Stimulated activated CD4-positive, alpha-beta T cell treated with anti-CD3 and anti-CD28 coated beads, Interleukin-15, amount 100 ng/mL, for 1 hour (primary cell): ENCODE measurements at places on chromosomes 2 and 18.

GRCh38 chr2:168999668-169000213, 31.4 kb downstream of the ABCB11 start:
- no peak for DNase-seq

DNA sequence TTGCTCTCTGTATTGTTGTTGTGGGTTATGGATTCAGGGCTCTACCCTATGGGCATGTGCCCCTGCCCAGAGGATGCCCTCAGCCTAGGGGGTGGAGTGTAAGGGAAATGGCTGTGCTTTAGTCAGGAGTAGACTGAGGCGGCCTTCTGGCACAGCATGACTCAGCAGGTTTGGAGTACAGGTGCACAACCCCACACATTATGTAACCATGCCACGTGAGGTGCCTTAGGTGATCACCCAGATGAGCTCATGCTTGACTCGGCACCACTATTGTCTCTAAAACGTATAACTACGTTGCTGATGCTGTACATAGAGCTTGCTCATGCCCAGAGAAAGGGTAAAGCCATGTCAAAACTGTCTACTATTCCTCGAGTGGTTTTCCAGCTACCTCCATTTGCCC, 48.3 kb upstream of the ZC3H15 start:
- no peak for DNase-seq

DNA sequence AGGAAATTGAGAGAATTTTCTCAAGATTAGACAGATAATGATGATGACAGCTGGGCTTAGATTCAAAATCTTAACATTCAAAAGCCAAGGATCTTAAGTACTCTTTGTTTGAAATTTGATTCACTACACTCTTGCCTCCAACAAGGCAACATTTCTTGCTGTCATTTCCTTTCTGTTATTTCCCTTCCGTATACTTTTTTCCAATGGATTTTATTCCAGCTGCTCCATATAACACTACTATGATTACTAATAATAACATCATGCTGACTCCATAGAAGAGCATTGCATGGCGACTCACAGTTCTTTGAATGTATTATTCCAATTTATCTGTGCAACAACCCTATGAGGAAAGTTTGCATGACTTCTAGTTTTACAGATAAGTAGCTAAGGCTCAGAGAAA, 33.9 kb upstream of the CCDC102B start:
- no peak for DNase-seq

- no peak for DNase-seq
Measured at GRCh38 chr2:172806493-172806892, 70.8 kb downstream of the RAPGEF4 start.

- DNase-seq, result no peak
Measured at GRCh38 chr2:212021947-212022346, 516.7 kb downstream of the ERBB4 start.

GRCh38 chr2:10057231-10058107, 14.1 kb downstream of the KLF11 start:
- no peak for DNase-seq

DNA sequence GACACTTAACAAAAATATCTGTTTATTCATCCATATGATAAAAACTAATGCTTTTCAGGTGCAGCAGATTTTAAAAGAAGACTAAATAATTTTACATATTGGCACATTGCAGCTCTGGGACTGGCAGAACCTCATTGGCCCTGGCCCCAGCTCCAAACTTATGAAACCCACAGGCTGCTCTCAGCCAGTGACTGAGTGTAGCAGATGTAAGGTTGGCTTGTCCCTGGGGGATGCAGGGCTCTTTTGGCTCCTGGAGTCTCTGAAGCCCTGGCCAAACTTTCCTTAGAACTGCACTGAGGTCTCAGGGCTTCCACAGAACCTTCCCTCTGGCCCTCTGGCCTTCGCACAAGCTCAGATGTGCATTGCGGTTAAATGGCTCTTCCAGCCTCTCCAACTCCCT, 725.0 kb upstream of the SOX11 start:
- DNase-seq, result no peak

- no peak for DNase-seq
Measured at GRCh38 chr2:62415019-62415431, 91.0 kb downstream of the TMEM17 start.

- DNase-seq, result no peak
Measured at GRCh38 chr18:11487390-11487789, 122.0 kb upstream of the SLC35G4 start.

GRCh38 chr2:181308766-181309515, 148.2 kb upstream of the ITGA4 start:
- DNase-seq, result no peak

DNA sequence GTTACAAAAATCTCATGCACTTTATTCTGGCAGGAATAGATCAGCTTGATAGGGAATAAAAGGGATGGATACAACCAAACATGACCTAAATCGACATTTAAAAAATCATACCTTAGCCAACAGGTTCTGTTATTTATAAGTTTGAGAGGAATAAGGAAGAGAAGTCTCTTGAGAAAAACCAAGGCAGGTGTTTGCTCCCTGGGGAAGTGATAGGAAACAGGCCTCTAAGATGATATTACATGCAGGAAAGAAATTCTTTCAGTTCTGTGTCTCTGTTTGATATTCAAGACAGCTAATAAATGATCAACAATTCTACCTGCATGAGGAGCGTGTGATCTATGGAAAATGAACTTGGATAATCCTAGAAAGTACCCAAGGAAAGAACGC, 184.8 kb upstream of the ZEB2 start:
- DNase-seq, result no peak

GRCh38 chr2:105371156-105371555, 27.7 kb downstream of the FHL2 start:
- no peak for DNase-seq

DNA sequence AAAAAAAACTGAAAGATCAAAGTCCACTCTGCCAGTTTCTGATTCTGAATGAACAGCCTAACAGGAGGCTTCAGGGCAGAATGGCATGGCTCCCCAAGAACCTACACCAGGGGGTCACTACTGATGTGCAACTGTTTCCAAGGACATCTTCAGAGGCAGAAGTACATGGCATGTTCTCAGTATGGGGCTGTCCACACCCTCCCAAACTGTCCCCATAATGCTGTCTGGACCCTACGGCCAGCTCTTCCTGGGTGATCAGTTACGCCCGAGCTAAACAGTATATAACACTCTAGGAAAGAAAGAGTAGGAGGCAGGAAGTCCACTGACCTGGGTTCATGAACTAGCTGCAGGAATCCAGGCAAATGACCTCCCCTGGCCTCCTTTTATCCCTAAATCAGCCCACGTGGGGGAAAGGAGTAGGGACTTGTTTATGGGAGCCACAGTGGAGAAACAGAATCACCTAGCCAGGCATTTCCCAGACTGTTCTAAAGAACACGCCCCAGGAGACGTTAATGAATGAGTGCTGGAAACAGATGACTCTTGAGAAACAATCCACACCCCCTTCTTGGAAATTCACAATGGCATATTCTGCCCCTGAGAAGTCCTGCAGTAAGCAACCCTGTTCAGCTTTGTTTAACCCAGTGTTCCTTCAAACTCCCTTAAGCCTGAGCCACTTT, 2.5 kb downstream of the TMBIM1 start:
- DNase-seq, result no peak
